Mammary epithelial cell (primary cell): ENCODE measurements at places on chromosomes 5 and 9.

- DNase-seq: no peak
These were observed 57.2 kb downstream of the MARCHF3 start for GRCh38 chr5:126973193-126973592.

DNA sequence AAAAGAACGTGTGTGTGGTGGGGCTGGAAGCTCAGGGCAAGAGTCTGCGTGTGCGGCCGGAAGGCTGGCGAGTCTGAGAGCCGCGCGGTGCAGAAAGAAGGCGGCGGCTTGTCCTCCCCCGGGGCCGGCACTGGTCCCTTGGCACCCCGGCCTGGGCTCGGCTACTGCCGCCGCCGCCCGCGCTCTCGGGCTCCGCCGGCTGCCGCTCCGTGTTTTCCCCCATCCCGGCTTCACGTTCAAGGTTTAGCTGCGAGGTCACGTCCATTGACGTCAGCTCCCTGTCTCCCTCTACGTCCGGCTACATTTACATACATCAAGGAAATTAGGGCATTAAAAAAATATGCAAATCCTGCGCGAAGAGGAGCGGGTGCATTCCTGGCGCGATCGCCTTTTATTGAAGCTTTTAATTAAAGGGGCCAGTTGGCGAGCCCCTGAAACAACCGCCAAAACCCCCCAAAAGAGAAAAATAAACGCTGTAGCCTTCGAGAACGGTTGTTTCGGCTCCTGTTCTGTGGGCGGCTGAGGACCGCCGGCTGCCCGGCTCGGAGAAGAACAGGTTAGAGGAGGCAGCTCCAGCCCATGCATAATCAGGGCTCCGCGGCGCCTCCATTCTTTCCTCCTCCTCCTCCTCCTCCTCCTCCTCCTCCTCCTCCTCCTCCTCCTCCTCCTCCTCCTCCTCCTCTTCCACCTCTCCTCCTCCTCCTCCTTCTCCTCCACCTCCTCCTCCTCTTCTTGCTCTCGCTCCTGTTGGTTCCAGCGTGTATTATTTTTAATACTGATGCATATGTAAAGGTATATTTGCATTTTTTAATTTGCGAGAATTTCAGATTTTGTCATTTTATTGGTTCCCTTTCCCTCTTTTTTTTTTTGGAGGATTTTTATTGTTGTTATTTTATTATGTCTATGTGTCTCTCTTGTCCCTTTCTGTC lies 207.0 kb downstream of the MEF2C start:
- DNase-seq: no peak

DNA sequence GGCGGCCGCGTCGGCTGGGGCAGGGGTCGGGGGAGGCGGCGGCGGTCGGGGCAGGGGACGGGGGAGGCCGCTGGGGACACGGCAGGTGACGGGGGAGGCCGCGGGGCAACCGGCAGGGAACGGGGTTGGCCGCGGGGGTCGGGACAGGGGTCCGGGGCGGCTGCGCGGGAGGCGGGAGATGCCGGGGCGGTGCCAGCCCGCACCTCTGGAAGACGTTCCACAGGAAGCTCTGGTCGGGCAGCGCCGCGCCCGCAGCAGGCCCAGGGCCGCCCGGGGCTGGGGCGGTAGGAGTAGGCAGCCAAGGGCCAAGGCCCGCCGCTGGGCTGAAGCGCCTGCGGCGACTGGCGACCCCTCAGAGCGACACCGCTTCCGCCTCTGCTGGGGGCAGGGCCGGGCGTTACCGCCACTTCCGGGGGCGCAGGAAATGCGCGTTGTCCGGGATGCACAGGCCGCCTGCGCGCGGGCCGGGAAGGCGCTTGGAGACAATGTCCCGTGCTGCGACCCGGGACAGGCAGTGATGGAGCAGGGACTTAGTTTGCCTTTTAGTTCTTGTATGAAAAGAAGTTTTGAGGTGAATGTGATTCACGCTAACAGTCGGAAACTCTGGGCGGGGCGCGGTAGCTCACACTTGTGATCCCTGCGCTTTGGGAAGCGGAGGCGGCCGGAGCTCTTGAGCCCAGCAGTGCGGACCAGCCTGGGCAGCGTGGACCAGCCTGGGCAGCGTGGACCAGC lies 110.0 kb upstream of the LPCAT1 start:
- DNase-seq: peak; percentile 46

DNA sequence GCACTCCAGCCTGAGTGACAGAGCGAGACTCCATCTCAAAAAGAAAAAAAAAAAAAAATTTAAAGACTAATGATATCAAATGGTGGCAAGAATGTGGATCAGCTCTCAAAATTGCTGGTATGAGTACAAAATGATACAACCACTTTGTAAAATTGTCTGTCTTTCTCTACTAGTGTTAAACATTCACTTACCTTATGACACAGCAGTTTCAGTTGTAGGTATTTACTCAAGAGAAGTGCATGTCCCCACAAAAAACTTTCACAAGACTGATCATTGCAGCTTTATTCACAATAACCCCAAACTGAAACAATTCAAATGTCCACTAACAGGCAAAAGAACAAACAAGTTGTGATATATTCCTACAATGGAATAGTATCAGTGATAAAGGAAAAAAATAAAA lies 14.7 kb upstream of the CETN3 start:
- DNase-seq: no peak

DNA sequence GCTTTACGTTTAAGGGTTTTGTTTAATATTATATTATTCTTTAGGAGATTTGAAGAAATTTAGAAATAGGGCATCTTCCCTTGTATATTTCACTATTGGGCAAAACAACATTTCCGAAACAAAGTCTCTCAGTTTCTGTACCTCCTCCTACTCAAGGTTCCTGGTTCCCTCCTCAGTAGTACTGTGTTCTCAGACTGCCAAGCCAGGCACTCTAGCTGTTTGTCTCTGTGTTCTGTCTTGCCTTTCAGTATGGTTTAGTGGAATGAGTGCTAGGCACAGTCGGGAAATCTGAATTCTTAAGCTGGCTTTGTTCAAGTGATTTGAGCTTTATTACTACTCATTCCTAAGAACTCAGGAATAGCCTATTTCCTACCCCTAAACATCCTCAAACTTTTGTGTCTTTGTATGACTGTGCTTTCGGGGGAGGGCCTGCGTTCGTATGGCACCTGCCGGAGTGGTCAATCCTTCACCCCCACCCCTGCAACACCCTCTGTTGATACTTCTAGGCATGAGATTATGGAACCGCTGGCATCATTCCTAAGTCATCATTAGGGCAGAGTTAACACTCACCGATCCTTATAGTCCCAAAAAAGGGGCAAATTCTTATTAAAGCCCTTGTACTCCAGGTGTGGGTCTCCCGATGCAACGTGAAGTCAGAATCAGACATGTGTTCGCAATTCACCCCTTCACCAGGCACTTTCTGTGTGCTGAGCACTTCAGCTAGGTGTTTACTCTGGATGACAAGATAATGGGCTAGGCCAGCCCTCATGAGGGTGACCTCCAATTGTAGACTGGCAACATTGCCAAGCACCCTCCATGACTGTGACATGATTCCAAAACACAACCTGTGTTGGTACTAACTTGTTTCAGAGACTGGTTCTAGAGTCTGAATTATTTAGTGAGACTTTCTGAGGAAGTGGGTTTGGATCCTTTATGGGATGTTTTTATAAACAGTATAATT lies 24.5 kb downstream of the SNX18 start:
- no peak for DNase-seq

DNA sequence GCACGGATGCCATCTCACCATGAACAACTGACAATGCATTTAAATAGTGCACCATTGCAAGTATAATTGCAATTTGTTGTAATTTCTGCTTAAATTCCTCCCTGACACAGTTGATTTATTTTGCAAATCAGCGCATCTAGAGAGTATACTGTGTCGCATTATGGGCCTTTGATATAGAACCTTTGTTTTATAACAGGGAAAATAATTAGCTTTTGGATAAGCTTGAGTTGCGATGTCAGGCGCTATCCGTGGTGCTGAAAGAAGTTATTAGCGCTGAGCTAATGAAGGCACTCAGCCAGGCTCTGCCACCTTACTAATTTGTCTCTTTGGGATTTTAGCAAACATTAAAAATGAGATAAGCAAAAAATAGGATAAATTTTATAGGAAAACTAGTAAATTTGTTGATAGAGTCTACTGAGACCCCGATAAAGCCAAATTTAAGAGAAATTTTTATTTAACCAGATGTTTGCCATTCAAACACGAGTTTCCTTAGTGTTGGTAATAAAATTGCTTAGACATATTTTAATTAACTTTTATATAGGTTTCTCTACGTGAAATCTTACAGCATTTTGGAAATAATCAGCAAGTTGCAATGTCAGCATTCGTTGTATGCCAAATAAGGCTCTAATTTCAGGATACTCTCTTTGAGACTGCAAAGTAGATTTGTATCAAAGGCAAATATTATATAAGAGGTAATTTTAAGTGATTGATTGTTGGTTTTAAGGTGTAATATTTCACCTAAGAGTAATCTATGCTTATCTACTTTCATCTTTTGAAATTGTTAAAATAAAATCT lies 355.5 kb downstream of the TLR4 start:
- peak; percentile 19 for DNase-seq

GRCh38 chr9:85502815-85503655 lies 238.7 kb downstream of the AGTPBP1 start:
- DNase-seq: no peak

GRCh38 chr5:75512383-75513074 lies 838 bp downstream of the POLK start:
- DNase-seq: no peak

- DNase-seq: no peak
These were observed 21.9 kb downstream of the CKMT2 start for GRCh38 chr5:81254886-81255559.

DNA sequence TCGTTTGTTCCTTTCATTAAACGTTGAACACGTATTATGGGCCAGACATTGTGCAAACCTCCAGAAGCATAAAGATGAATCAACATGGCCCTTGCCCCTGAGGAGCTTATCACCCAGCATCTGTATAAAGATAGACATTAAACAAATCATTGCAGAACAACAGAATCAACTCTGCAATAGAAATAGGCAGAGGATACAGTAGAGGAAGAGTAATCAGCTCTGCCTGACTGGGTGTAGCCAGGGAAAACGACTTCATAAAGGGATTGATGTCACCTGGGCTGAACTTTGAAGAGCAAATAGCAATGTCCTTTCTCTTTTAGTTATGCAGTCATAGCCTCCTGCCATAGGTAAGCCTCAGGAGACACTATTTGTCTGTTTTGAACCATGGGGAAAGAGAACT lies 13.4 kb downstream of the RGS7BP start:
- no peak for DNase-seq

DNA sequence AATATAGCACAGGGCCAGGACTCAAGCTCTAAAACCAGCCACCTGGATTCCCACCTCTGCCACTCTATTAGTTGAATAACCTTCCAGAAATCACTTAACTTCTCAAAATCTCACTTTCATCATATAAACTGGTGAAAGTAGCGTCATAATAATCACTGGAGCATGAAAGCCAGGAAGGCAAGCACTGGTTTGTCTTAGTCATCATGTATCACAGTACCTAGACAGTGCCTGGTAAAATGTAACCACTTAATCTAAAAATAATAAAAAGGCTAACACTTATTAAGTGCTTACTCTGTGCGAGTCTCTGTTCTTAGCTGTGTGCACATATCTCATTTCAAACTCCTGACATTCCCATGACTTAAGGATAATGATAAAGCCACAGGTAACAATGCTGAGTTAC lies 109.4 kb downstream of the ASTN2 start:
- DNase-seq: no peak

- DNase-seq: no peak
These were observed 76.0 kb downstream of the ERBIN start for GRCh38 chr5:66002415-66002814.

- peak; percentile 80 for DNase-seq
These were observed 227.6 kb upstream of the DMRT1 start for GRCh38 chr9:613771-614347.

GRCh38 chr9:121857928-121858327 lies 206.5 kb downstream of the DAB2IP start:
- no peak for DNase-seq

- DNase-seq: no peak
These were observed 8.5 kb downstream of the B4GALT7 start for GRCh38 chr5:177608243-177609075.

GRCh38 chr5:101425339-101425859 lies 522.3 kb upstream of the ST8SIA4 start:
- no peak for DNase-seq

- peak; percentile 16 for DNase-seq
These were observed 1336.2 kb upstream of the C9orf72 start for GRCh38 chr9:28909526-28909925.

DNA sequence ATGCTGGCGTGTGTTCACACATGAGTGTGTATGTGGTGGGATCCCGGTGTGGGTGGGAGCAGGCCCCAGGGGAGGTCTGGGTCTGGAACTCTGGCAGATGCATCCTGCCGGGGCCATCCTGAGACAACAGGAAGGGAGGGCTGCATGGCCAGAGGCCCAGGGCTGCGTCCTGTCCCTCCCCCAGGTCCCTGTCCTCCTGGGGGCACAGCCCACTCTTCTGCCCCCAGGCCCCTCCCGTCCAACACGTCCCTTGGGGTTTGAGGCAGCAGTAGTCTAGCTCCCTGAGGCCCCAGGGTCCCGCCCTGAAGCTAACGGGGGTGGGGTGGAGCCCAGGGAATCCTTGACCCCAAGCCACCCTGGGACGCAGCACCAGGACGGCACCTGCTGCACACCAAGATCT lies 16.6 kb downstream of the FLT4 start:
- no peak for DNase-seq

- no peak for DNase-seq
These were observed 42.5 kb downstream of the TMEM174 start for GRCh38 chr5:73215531-73215890.

- no peak for DNase-seq
These were observed 12.0 kb downstream of the PKD2L2 start for GRCh38 chr5:137901011-137901817.

DNA sequence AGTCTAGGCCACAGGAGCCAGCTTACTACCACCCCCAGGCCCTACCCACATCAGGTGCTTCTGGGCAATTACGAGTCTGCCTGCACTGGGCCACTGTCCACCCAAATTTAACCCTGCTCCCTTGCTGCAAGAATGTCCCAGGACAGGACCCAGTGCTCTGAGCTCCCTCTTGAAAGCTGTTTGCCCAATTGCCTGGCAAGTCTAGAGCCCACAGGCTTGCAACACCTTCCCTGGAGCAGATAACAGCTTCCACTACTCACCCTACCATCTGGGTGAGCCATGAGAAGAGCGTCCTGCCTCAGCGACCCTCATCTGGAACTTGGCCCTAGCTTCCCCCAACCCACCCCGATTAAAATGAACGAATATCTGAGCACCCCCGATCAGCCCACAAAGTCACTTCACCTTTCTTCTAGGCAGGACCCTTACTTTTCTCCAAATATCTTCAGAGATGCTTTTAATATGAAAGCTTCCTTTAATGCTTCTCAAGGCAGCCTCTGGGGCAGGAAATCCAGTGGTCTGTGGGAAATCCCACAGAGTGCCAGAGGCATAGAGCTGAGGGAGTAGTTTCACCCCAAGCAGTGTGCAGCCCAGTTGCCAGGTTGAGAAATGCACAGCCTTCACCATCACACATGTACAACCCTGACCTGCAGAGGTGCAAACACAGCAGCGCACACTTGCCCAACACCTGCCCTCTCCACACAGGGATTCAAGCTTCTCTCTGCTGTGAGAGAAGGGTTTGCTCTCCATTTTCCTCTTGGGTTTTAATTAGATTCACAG lies 10.6 kb downstream of the ACSL6 start:
- DNase-seq: no peak
